ENCODE measurements at places on chromosomes 3 and 15.
A peak's percentile ranks its signal among the peaks of the same experiment; 100 is the strongest.

DNA sequence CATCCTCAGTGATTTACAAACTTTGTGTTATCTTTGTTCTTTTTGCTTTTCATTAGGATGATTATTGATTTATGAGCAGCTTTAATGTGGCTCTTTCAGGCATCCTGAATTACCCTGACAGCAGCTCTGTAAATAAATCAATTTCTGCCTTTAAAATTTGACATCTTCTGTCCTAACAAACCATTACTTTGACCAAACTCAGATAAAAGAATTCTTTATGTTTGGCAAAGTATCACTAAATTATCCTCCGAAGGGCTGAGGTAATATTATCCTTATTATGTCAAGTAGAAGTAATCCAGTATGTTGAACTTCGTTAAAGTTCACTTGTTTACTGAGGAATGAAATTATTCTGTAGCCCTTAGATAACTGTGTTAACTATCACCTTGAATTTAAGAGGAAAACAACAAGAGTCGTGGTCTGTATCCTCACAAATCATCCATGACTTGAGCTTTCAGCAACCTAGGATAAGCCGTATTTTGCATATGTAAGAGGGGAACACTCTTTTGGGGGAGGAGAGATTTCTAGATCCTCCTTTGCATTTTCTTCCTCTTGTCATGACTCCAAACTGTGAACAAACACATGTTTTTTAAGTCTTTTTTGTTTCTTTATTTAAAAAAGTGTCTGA lies 173.2 kb upstream of the STAC start:
- H3K27me3 ChIP-seq: no peaks in the 10 kb centered on the region
- no peak for DNase-seq
- no peaks in the 10 kb centered on the region for H3K36me3 ChIP-seq
- no peaks in the 10 kb centered on the region for H3K4me1 ChIP-seq

DNA sequence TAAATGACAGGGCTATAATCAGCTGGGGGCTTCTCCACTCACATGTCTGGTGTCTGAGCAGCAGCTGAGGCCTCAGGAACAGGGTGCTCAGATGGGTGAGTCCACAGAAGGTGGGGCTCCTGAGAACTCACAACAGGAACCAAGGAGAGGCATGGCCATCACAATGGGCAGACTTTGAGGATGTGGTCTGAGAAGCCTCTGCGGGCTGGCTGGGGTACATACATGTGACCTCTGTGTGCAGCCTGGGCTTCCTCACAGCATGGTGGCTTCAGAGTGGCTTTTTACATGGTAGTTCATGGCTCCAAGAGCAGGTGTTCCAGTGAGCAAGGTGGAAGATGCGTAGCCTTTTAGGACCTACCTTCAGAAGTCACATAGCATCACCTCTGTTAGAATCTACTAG lies 58.8 kb downstream of the TRPC1 start:
- no peak overlapping the region for H3K4me3 ChIP-seq
- H3K27ac ChIP-seq: no peak overlapping the region
- no peaks in the 10 kb centered on the region for H3K4me1 ChIP-seq
- no peaks in the 10 kb centered on the region for H3K36me3 ChIP-seq

- H3K27ac ChIP-seq: no peak overlapping the region
- no peak overlapping the region for H3K4me3 ChIP-seq
- DNase-seq: peak; percentile 21
- no peaks in the 10 kb centered on the region for H3K27me3 ChIP-seq
- no peaks in the 10 kb centered on the region for H3K4me1 ChIP-seq
Observed at GRCh38 chr3:178385280-178385952, 150.8 kb upstream of the KCNMB2 start.

GRCh38 chr15:91992945-91993344 lies 139.4 kb downstream of the SLCO3A1 start:
- no peaks in the 10 kb centered on the region for H3K27me3 ChIP-seq
- no peak overlapping the region for H3K4me3 ChIP-seq
- peaks cover 11% of the 10 kb centered on the region for H3K4me1 ChIP-seq
- DNase-seq: no peak

GRCh38 chr3:144820726-144821125 lies 849.1 kb downstream of the DIPK2A start:
- H3K4me1 ChIP-seq: no peaks in the 10 kb centered on the region
- no peaks in the 10 kb centered on the region for H3K27me3 ChIP-seq
- DNase-seq: no peak
- no peak overlapping the region for H3K4me3 ChIP-seq
- no peak overlapping the region for H3K27ac ChIP-seq

DNA sequence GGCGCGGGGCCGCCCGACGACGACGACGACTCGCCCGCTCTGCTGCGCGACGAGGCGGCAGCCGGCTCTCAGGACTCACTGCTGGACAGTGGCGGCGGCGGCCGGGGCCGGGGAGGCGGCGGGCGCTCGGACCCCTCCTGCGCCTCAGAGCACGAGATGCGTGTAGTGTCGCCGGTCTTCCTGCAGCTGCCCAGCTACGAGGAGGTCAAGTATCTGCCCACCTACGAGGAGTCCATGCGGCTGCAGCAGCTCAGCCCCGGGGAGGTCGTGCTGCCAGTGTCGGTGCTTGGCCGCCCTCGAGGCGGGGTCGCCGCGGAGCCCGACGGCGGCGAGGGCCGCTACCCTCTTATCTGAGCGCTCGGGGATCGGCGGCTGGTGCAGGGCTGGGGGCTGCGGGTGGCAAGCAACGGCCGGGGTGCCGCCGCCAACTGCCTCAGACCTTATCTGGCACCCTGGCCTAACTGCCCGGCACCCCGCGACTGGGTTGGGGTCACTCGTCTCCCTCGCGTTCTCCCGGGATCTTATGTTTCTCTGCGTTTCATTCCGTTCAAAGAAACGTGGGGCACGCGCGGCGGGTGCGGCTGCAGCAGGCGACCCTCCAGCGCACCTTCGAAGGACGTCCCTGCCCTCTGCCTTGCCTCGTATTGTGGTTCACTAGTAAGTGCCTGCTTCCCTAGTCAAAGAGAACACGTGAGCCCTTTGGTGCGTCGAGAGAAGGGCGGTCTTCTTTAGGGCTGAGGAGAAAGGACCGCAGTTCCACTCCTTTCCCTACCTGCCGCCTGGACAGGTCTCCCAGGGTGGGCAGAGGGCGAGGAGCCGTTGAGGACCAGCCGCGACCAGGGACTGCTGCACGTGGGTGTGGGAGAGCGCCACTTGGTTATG lies 1.0 kb downstream of the C3orf80 start:
- H3K27me3 ChIP-seq: peaks cover 68% of the 10 kb centered on the region
- DNase-seq: peak; percentile 23
- H3K4me3 ChIP-seq: peak overlapping the region; percentile 75
- no peak overlapping the region for H3K27ac ChIP-seq

GRCh38 chr3:194996746-194997145 lies 274.2 kb downstream of the XXYLT1 start:
- H3K36me3 ChIP-seq: no peaks in the 10 kb centered on the region
- no peak overlapping the region for H3K27ac ChIP-seq
- no peak for DNase-seq
- H3K4me3 ChIP-seq: no peak overlapping the region
- peaks cover 28% of the 10 kb centered on the region for H3K27me3 ChIP-seq

- no peaks in the 10 kb centered on the region for H3K27me3 ChIP-seq
- DNase-seq: no peak
- H3K4me1 ChIP-seq: no peaks in the 10 kb centered on the region
- no peak overlapping the region for H3K4me3 ChIP-seq
- no peak overlapping the region for H3K27ac ChIP-seq
Observed at GRCh38 chr3:159555205-159555604, 433.4 kb upstream of the IL12A start.

GRCh38 chr3:99159220-99159762 lies 257.8 kb upstream of the DCBLD2 start:
- no peaks in the 10 kb centered on the region for H3K4me1 ChIP-seq
- no peak overlapping the region for H3K4me3 ChIP-seq
- no peak overlapping the region for H3K27ac ChIP-seq
- DNase-seq: no peak
- no peaks in the 10 kb centered on the region for H3K27me3 ChIP-seq

DNA sequence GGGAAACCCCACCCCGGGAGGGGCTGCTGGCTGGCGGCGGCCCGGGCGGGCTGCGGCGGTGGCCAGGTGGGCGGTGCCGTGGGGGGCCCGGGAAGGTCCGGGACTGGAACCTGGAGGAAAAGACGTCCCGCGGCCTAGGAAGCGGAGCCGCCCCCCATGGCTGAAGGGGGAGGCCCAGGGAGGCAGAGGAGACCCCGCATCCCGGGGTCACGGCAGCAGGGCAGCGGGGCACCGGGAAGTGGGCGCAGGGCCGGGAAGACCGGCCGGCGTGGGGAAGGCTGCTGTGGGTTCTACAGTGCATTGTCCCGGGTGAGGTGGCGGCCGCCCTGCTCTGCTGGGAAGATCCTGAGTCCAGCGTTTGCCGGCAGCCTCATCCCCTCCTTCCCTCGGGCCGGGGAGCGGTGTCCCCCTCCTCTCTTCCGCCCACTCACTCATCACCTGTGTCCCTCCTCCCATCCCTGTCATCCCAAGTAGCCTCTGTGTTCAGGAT lies 525 bp upstream of the FSTL1 start:
- no peak overlapping the region for H3K27ac ChIP-seq
- H3K4me1 ChIP-seq: peaks cover 14% of the 10 kb centered on the region
- peak overlapping the region; percentile 48 for H3K4me3 ChIP-seq
- no peak for DNase-seq
- no peaks in the 10 kb centered on the region for H3K36me3 ChIP-seq

DNA sequence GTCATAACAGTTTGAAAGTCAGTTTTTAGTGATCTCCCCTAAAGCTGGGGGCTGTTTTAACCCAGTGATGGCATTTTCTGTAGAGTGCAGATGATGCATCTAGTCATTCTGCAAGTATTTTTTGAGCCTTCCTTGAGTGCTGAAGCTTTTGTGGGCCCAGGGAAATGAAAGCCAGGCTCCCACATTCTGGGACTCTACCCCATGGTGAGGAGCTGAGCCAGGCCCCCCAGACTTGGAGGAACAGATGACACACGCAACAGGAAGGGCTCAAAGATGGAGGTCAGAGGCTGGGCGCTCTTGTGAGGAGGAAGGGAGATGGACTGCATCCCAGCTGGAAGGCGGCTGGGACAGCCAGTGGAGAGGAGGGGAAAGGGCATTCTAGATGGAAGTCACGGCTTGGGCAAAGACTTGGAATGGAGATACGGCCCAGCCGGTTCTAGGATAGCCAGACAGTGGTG lies 40.8 kb downstream of the MRAS start:
- no peaks in the 10 kb centered on the region for H3K4me1 ChIP-seq
- no peak overlapping the region for H3K27ac ChIP-seq
- DNase-seq: no peak
- no peaks in the 10 kb centered on the region for H3K36me3 ChIP-seq

GRCh38 chr3:42898896-42899675 lies 6.9 kb upstream of the ZNF662 start:
- no peaks in the 10 kb centered on the region for H3K36me3 ChIP-seq
- no peak for DNase-seq
- H3K4me3 ChIP-seq: no peak overlapping the region
- H3K4me1 ChIP-seq: peaks cover 3% of the 10 kb centered on the region
- no peak overlapping the region for H3K27ac ChIP-seq

- no peak overlapping the region for H3K27ac ChIP-seq
- peak; percentile 23 for DNase-seq
- no peaks in the 10 kb centered on the region for H3K36me3 ChIP-seq
- H3K4me1 ChIP-seq: no peaks in the 10 kb centered on the region
- peaks cover 10% of the 10 kb centered on the region for H3K27me3 ChIP-seq
- no peak overlapping the region for H3K4me3 ChIP-seq
Observed at GRCh38 chr3:109098079-109098644, 19.8 kb downstream of the MORC1 start.

GRCh38 chr3:25782938-25783660 lies at the start of gene NGLY1:
Gene NGLY1, minus strand, starts transcription at chr3:25783443. Its CDS starts 53 bp downstream, at chr3:25783390.
- H3K36me3 ChIP-seq: peaks cover 14% of the 10 kb centered on the region
- peak within 1 kb of the TSS; percentile 88 for H3K4me3 ChIP-seq
- peak within 1 kb of the TSS; percentile 88 for H3K27ac ChIP-seq
- peaks cover 46% of the 10 kb centered on the region for H3K4me1 ChIP-seq
- peak; percentile 88 for DNase-seq
- H3K27me3 ChIP-seq: peaks cover 4% of the 10 kb centered on the region

DNA sequence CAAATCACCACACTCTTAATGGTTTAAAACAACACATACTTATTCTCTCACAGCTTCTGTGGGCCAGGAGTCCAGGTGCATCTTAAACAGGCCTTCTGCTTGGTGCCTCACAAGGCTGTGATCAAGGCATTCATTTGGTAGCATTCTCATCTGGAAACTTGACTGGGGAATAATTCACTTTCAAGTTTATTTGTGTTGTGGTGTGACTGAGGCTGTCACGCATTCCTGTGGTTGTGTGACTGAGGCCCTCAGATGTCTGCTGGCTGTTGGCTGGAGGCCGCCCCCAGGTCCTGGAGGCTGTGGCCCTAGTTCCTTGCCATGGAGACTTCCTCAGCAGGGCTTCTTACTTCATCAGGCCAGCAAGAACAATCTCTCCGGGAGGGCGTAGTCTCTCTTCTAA lies 16.9 kb upstream of the FAM3D start:
- DNase-seq: no peak
- H3K27ac ChIP-seq: no peak overlapping the region
- no peaks in the 10 kb centered on the region for H3K36me3 ChIP-seq

- no peaks in the 10 kb centered on the region for H3K4me1 ChIP-seq
- no peaks in the 10 kb centered on the region for H3K36me3 ChIP-seq
- H3K4me3 ChIP-seq: no peak overlapping the region
- no peak for DNase-seq
- H3K27ac ChIP-seq: no peak overlapping the region
Observed at GRCh38 chr3:118495206-118495605, 539.4 kb downstream of the IGSF11 start.

- no peaks in the 10 kb centered on the region for H3K4me1 ChIP-seq
- H3K36me3 ChIP-seq: no peaks in the 10 kb centered on the region
- H3K27ac ChIP-seq: no peak overlapping the region
- peaks cover 28% of the 10 kb centered on the region for H3K27me3 ChIP-seq
- H3K4me3 ChIP-seq: no peak overlapping the region
Observed at GRCh38 chr3:184429786-184430185, 49.9 kb downstream of the CHRD start.

DNA sequence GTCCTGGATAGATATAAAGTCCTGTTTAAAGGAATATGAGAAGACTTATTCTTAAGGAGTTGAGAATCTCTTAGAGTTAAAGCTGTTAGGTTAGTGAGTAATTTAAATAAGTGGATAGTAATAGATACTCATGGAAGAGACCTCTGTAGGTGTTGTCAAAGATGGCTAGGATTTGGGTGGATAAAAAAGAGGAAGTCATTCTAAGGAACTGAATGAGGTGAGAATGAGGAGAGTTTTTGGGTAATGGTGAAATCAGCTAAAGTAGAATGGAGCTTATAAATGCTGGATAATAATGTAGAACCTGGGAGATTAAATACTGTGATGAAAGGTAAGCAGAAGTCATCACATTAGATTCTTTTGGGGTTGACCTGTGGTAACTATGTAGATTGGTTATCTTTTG lies 8.1 kb downstream of the ARIH1 start:
- DNase-seq: no peak
- H3K36me3 ChIP-seq: peaks cover 28% of the 10 kb centered on the region
- H3K27ac ChIP-seq: no peak overlapping the region
- peaks cover 25% of the 10 kb centered on the region for H3K4me1 ChIP-seq
- no peaks in the 10 kb centered on the region for H3K27me3 ChIP-seq

GRCh38 chr15:85030301-85030929 lies 48.8 kb downstream of the PDE8A start:
- H3K4me1 ChIP-seq: peaks cover 38% of the 10 kb centered on the region
- no peak for DNase-seq
- no peak overlapping the region for H3K27ac ChIP-seq
- H3K4me3 ChIP-seq: no peak overlapping the region
- H3K27me3 ChIP-seq: no peaks in the 10 kb centered on the region
- H3K36me3 ChIP-seq: no peaks in the 10 kb centered on the region

All from activated naive CD4-positive, alpha-beta T cell treated with anti-CD3 and anti-CD28 coated beads, Interleukin-2, amount 10 ng/mL, durations not matched to agents 7 days and 5 days (primary cell).